GM04504 (cell line): ENCODE measurements at places on chromosomes 13 and 19.

GRCh38 chr13:95568131-95568530 lies 15.6 kb downstream of the CLDN10 start:
- DNase-seq, result no peak

GRCh38 chr13:21060338-21061028 lies 903 bp downstream of the LATS2 start:
- DNase-seq, result no peak

GRCh38 chr19:29396925-29397324 lies 128.9 kb upstream of the VSTM2B start:
- no peak for DNase-seq

DNA sequence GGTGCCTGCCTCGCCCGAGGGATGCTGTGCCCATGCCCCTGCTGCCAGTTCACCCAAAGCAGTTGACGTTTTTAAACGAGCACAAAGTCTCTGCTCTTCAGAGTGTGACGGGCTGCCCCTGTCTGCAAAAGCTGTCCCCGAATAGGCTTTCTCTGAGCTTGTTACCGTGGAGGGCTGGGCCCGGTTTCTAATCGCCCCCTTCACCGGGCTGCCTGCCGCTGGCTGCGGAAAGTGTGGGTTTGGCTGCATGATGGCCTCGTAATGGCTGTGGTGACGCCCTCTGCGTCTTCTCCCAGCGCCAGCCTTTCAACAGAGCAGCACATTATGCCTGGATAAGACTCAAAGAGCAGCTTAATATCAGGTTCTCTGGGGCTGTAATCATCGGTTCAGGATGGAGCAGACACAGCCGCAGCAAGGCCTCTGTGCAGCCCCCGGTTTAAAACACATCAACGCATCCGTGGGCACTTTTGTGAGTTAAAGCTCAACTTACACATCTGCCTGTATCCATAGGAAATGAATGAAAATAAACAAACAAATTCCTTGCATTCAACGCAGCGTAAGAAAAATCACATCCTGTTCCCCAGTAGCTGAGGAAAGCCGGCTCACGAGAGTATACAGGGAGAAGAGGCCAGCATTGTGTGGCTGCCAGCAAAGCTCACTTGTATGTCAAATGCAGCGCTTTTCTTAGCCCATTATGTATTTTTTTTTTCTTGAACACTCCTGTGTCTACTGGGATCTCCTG lies 166.4 kb upstream of the SOX1 start:
- no peak for DNase-seq

- no peak for DNase-seq
Measured at GRCh38 chr19:19207637-19208572, 3.9 kb upstream of the NCAN start.

DNA sequence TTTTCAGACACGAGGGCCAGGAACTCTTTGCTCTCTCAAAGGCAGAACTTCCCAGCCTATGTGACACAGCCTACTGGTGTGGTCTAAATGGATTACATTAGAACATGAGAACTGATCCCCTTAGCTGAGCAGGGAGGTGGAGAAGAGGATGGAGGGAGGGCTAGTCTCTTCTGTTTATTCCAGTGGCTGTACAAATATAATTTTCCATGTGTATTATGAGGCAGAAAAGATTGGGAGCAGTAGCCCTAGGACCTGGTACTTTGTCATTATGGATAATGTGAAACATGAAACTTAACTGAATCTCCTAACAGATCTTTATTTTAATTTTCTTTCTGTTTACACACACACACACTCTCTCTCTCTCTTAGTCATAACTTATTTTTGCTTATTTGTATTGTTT lies 82.1 kb downstream of the WDFY2 start:
- DNase-seq, result no peak
